Transverse colon (tissue), 4 donors: ENCODE measurements at places on chromosomes 3 and 15. TPM values are rescaled to one million over a fixed set of nuclear protein-coding genes. Genes with fewer than 3 reads are reported as not detected.

DNA sequence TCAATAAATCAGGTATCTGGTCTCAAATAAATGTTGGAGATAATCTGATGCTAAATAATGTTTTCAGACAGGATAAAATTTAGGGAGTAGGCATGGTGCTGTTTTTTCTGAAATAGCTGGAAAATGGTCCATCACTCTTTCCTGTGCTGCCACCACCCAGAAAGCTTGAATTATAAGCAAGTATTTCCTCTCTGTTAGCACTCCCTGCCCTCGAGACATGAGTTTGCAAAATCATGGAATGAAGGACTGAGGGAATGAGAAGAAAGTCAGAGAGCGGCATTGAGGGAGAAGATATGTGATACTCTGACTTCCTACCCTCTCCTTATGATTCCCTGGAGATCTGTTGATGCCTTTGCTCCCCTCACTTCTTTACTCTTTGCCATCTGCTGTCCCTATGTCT lies 1095.7 kb downstream of the IGSF11 start:
- no peaks in the 10 kb centered on the region for H3K27me3 ChIP-seq
- DNase-seq, result no peak
- H3K4me1 ChIP-seq, result no peaks in the 10 kb centered on the region

GRCh38 chr15:101112336-101113113 lies 139.3 kb downstream of the CHSY1 start:
- no peaks in the 10 kb centered on the region for H3K27me3 ChIP-seq
- no peak overlapping the region for H3K27ac ChIP-seq
- no peak for DNase-seq
- H3K4me1 ChIP-seq, result no peaks in the 10 kb centered on the region
- H3K36me3 ChIP-seq, result no peaks in the 10 kb centered on the region

DNA sequence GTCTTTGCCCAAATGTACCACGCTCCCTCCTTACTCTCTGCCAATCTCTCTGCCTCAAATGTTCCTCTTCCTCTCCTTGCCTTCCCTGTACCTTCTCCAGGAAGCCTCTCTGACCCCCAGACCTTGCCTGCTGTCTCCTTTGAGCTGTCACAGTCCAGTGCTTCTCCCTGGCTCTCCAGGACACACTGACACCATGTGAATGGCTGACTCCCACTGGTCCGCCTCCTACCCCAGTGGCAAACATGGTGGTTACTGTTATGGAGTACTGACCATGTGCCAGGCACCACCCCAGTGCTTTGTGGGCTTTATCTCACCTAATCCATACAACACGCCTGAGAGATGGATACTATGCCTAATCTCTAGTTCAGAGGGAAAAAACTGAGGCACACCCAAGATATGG lies 141.9 kb downstream of the TPRA1 start:
- H3K27me3 ChIP-seq, result peaks cover 22% of the 10 kb centered on the region
- H3K4me3 ChIP-seq, result no peak overlapping the region
- no peaks in the 10 kb centered on the region for H3K36me3 ChIP-seq
- H3K4me1 ChIP-seq, result no peaks in the 10 kb centered on the region
- H3K27ac ChIP-seq, result no peak overlapping the region

DNA sequence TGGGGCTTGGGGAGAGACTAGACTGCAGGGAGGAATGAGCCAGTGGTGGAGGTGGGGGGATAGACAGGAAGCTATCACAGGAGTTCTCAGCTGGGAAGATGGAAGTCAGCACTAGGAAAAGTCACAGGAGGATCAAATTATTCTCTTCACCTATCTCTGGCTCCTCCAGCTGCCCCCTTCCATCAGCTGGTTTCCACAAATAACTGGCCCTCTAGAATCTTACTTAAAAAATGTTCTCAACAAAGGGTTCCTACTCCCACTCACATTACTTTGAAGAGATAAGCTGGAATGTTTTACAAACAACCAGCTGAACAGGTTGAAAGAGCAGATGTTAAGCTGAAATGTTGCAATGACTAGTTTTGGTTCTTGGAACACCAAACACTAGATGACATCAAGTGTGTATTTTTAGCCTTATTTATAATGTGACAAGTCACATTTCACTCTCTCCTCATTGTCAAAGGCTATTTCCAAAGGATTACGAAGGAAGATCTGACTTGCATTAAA lies 102.7 kb upstream of the AADACL2 start:
- DNase-seq, result no peak
- H3K36me3 ChIP-seq, result no peaks in the 10 kb centered on the region
- no peaks in the 10 kb centered on the region for H3K4me1 ChIP-seq
- no peaks in the 10 kb centered on the region for H3K27me3 ChIP-seq
- H3K27ac ChIP-seq, result no peak overlapping the region

- peaks cover 11% of the 10 kb centered on the region for H3K4me1 ChIP-seq
- H3K27ac ChIP-seq, result peak overlapping the region; percentile 24
- no peaks in the 10 kb centered on the region for H3K27me3 ChIP-seq
- H3K36me3 ChIP-seq, result no peaks in the 10 kb centered on the region
- no peak for DNase-seq
- no peak overlapping the region for H3K4me3 ChIP-seq
These were observed 30.2 kb downstream of the PPP2R3A start for GRCh38 chr3:135995766-135996165.

DNA sequence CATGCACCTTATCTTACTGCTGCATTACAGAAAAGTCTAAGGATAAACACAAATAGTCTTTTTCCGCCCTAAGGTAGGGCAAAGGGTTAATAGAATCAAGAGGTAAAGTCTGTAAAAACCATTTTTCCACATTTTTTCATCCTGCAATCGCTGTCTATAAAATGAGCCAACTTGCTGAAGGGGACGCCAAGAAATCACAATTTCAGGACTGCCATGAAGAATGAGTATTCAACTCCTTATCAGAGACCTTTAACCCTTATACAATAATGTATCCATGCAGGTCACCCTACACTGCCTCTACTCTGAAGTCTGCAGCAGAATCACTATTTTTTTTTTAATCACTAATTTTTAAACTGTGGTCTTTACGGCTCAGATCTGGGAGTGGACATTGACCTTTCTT lies 1.1 kb upstream of the DNAJC13 start:
- peak overlapping the region; percentile 98 for H3K27ac ChIP-seq
- peak overlapping the region; percentile 100 for H3K4me3 ChIP-seq
- no peak for DNase-seq
- H3K27me3 ChIP-seq, result no peaks in the 10 kb centered on the region
- H3K4me1 ChIP-seq, result peaks cover 24% of the 10 kb centered on the region

GRCh38 chr15:84804005-84804900 lies 12.9 kb upstream of the ALPK3 start:
- no peak overlapping the region for H3K4me3 ChIP-seq
- H3K36me3 ChIP-seq, result no peaks in the 10 kb centered on the region
- no peaks in the 10 kb centered on the region for H3K4me1 ChIP-seq
- no peak for DNase-seq
- no peak overlapping the region for H3K27ac ChIP-seq

- H3K36me3 ChIP-seq, result no peaks in the 10 kb centered on the region
- H3K27me3 ChIP-seq, result no peaks in the 10 kb centered on the region
- DNase-seq, result peak; percentile 39
- H3K4me1 ChIP-seq, result no peaks in the 10 kb centered on the region
- H3K27ac ChIP-seq, result no peak overlapping the region
These were observed 97.3 kb downstream of the NPAP1 start for GRCh38 chr15:24772686-24773373.

DNA sequence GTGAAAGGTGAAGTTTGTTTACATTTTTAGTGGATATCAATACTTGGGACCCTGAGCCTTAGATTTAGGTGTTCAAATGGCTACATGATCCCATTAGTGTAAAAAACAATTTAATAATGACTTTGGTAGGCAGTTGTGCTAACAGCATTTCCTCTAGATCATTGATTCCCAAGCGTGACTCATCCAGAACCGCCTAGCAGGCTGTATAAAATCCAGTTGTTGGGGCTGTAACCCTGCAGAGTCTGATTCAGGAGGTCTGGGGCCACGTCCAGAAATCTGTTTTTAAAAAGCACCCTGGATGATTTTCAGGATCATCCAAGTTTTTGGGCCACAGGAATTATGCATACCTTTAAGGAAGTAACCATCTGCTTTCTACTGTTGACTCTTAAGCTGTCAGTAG lies 156.4 kb downstream of the TP63 start:
- no peak overlapping the region for H3K27ac ChIP-seq
- DNase-seq, result no peak
- H3K36me3 ChIP-seq, result no peaks in the 10 kb centered on the region
- H3K4me3 ChIP-seq, result no peak overlapping the region
- H3K4me1 ChIP-seq, result no peaks in the 10 kb centered on the region

DNA sequence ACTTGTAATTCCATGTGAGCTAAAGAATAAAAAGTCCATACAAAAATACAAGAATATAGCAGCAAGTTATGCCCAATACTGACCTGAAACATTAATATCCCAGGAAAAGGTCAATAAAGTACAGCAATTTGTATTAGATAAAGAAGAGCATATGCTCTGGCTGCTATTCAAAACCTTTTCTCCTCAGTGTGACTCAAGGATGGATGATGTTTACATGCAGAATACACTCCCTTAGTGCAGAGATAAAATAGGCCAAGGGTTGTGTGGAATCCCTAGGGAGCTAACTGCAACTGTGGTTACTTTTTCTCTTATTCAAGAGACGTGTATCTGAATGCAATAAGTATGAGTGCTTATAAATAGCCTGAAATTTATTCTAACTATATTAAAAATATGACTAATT lies 78.7 kb downstream of the SLC9A9 start:
- no peaks in the 10 kb centered on the region for H3K36me3 ChIP-seq
- no peaks in the 10 kb centered on the region for H3K4me1 ChIP-seq
- H3K27me3 ChIP-seq, result no peaks in the 10 kb centered on the region
- no peak overlapping the region for H3K27ac ChIP-seq
- DNase-seq, result no peak

GRCh38 chr3:69403454-69403853 lies 17.6 kb upstream of the FRMD4B start:
- peak overlapping the region; percentile 15 for H3K27ac ChIP-seq
- H3K27me3 ChIP-seq, result no peaks in the 10 kb centered on the region
- H3K4me3 ChIP-seq, result no peak overlapping the region
- DNase-seq, result no peak
- no peaks in the 10 kb centered on the region for H3K36me3 ChIP-seq
- H3K4me1 ChIP-seq, result no peaks in the 10 kb centered on the region

DNA sequence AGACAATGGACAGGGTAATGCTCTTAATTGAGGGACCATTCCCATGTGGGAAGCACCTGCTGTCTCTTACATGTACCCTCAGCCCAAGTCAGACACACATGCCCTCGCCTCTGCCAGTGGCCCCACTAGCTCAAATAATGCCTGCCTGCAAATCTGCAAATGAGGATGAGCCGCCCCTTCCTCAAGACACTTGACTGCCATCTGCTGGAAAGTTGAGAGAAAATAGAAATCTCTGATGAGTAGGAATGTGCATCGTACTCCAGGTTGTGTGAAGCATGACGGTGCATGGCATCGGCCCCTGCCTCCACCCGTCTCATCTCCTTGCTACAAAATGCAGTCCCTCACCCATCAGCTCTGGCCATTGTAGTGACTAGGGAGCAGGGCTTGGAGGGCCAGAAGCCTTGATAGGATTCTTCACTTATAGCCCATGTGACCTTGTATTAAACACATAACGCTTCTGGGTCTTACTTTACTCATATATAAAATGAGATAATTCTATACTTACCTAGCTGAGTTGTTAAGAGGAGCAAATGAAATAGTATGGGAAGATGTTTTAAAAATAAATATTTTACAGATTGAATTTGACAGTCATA lies 6.3 kb upstream of the SCN5A start:
- no peak for DNase-seq
- peaks cover 51% of the 10 kb centered on the region for H3K27me3 ChIP-seq
- no peak overlapping the region for H3K27ac ChIP-seq
- peaks cover 4% of the 10 kb centered on the region for H3K4me1 ChIP-seq
- H3K4me3 ChIP-seq, result no peak overlapping the region
- no peaks in the 10 kb centered on the region for H3K36me3 ChIP-seq

DNA sequence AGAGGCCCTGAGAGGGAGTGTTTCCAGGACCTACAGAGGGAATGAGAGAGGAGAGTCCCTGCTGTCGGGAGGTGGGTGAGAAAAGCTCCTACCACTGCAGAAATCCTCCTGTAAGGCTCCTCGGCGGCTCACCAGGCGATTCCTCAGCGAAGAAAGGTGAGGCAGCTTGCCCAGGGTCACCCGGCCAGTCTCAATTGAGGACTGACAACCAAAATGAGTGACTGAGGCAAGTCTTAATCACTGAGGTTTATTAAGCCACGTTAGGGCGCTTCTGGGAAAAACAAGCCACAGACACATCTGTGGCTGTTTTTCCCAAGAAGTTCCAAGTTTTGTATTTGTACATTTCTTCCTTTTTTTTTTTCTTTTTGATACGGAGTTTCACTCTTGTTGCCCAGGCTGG lies 48.5 kb downstream of the ZDHHC19 start:
- no peaks in the 10 kb centered on the region for H3K36me3 ChIP-seq
- H3K4me3 ChIP-seq, result no peak overlapping the region
- peaks cover 9% of the 10 kb centered on the region for H3K4me1 ChIP-seq
- no peak overlapping the region for H3K27ac ChIP-seq
- no peaks in the 10 kb centered on the region for H3K27me3 ChIP-seq
- no peak for DNase-seq

DNA sequence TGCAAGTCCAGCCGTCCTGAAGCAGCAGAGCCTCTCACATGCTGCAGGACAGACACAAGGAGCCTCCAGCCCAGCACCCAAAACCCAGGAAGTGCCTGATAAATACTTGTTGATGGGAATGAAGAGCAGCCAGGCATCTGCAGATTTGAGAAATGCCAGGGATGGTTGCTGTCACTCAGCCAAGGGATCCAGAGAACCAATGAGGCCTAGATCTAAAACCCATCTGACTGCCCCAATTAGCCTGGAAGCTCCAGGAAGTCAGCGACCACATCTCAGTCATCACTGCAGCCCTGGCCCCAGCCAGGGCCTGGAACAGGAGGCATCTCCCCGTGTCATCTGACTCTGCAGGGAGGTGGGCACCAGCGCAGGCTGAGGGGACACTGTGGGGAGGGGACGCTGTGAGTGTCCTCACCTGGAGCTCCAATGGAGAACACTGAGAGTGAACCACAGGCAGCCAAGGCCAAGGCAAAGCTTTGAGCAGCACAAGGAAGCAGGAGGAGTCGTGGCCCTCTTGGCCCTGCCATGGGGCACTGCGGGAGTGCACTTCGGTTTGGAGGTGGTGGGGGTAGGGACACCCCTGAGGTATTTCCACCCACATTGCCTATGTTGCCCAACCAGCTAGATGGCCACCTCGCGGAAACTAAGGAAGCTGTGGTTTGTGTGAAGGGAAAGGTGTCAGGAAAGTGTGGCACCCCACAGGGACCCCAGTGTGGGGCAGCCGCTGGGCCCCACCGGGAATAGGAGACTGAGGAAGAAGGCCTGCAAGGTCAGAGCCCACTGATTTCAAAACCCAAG lies 229.5 kb downstream of the VPS13C start:
- H3K27me3 ChIP-seq, result no peaks in the 10 kb centered on the region
- H3K4me1 ChIP-seq, result no peaks in the 10 kb centered on the region
- DNase-seq, result no peak

- H3K4me3 ChIP-seq, result no peak overlapping the region
- no peaks in the 10 kb centered on the region for H3K27me3 ChIP-seq
These were observed 53.1 kb downstream of the TGFBR2 start for GRCh38 chr3:30659270-30660130.

The PGBD4 gene
- total RNA-seq, result 1.1 TPM

The DUOXA1 gene
- not detected for total RNA-seq

The PLA2G4E gene
- total RNA-seq, result 0.32 TPM

The ADAMTS17 gene
- total RNA-seq, result 7.5 TPM

The GRM2 gene
- not detected for total RNA-seq

The ESYT3 gene
- total RNA-seq, result 2.0 TPM

The GOLGA8M gene
- not detected for total RNA-seq
